Transverse colon (tissue), 4 donors: ENCODE measurements at places on chromosomes 4 and X. TPM values are rescaled to one million over a fixed set of nuclear protein-coding genes. Genes with fewer than 3 reads are reported as not detected.
A peak's percentile ranks its signal among the peaks of the same experiment; 100 is the strongest.

DNA sequence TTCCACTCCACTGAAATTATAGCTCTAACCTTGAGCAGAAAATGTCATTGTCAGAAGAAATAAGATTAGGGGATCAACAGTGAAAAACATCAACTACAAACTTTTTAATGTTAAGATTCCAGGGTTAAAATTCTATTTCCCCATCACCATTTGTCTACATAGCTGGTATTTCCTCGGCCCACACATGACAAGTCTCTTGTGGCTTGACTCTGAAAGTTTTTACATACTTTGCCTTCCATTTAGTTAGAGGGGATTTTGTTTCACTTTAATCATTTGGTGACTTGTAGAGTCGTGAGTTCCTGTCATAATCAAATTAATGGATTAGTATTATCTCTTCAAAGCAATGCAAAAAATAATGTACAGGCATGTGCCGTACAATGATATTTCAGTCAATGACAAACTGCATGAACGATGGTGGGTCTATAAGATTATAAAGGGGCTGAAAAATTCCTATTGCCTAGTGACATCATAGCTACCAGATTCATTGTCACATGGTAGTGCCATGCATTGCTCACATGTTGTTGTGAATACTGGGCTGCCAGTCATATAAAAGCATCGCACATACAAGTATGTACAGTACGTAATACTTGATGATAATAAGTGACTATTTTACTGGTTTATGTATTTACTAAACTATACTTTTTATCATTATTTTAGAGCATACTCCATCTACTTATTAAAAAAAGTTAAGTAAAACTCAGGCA is 72.0 kb downstream of the ING2 start:
- no peaks in the 10 kb centered on the region for H3K36me3 ChIP-seq
- H3K4me3 ChIP-seq = no peak overlapping the region
- DNase-seq = no peak
- H3K27me3 ChIP-seq = peaks cover under 1% of the 10 kb centered on the region
- H3K4me1 ChIP-seq = no peaks in the 10 kb centered on the region
- no peak overlapping the region for H3K27ac ChIP-seq

- DNase-seq = peak; percentile 32
- H3K4me3 ChIP-seq = no peak overlapping the region
- peak overlapping the region; percentile 82 for H3K27ac ChIP-seq
- no peaks in the 10 kb centered on the region for H3K27me3 ChIP-seq
- H3K36me3 ChIP-seq = no peaks in the 10 kb centered on the region
Observed at GRCh38 chrX:129678614-129679195, 23.9 kb upstream of the APLN start.

The STATH gene
- not detected for total RNA-seq

GRCh38 chr4:99763635-99764101 is 53.0 kb upstream of the DAPP1 start:
- no peaks in the 10 kb centered on the region for H3K36me3 ChIP-seq
- no peaks in the 10 kb centered on the region for H3K27me3 ChIP-seq
- no peaks in the 10 kb centered on the region for H3K4me1 ChIP-seq
- DNase-seq = no peak
- no peak overlapping the region for H3K4me3 ChIP-seq

DNA sequence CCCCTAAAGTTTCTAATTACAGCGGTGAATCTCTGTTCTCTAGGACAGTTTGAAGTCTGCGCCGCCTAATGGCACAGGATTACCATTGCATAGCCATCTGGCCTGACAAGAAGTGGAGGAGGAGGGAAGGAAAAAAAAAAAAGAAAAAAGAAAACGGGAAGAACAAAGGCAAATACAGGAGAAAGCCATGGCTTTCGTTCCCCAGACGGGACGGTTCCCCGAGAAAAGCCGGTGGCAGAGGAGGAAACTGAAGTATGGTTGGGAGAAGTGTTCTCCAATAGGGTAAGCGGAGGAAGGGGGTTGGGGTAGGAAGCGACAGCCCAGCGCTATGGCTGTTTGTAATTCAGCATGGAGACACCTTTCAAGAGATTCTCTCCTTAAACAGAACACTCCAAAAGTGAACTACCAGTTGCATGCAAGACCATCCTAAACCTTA is 80.8 kb downstream of the HMGN5 start:
- DNase-seq = peak; percentile 51
- peak overlapping the region; percentile 41 for H3K4me3 ChIP-seq
- H3K27ac ChIP-seq = peak overlapping the region; percentile 76
- H3K36me3 ChIP-seq = no peaks in the 10 kb centered on the region
- peaks cover 4% of the 10 kb centered on the region for H3K4me1 ChIP-seq

DNA sequence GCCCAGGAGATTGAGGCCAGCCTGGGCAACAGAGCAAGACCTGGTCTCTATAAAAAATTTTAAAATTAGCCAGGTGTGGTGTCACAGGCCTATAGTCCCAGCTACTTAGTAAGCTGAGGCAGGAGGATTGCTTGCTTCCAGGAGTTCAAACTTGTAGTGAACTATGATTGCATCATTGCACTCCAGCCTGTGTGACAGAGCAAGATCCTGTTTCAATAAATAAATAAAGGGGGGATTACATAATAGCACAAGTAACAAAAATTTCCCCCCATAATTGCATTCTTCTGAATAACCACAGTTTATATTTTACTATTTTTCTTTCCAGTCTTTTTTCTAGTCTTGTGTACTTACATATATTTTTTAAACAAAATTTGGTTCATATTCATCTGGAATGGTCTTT is 135.6 kb downstream of the CHIC2 start:
- peaks cover 18% of the 10 kb centered on the region for H3K27me3 ChIP-seq
- DNase-seq = no peak
- no peak overlapping the region for H3K27ac ChIP-seq
- H3K4me3 ChIP-seq = no peak overlapping the region

DNA sequence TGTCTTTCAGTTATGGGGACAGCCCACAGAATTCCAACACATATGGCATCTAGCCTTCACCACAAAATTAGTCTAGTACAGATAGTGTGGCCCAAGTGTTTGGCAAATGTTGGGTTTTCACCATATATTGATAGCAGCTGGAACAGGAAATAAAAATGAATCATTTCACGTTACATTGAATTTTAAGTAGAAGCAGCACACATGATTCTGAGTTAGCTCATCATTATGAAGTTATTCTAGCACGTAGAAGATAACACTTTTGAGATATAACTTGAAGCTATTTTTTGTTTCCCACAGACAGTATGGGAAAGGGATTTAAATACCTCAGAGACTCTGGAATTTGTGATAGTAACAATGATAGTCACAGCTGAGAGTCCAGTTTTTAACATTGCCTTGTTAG is 118.7 kb downstream of the FAT4 start:
- H3K27ac ChIP-seq = no peak overlapping the region
- no peak overlapping the region for H3K4me3 ChIP-seq
- DNase-seq = no peak
- no peaks in the 10 kb centered on the region for H3K4me1 ChIP-seq
